ENCODE measurements at places on chromosomes 2 and 18.

GRCh38 chr2:239791526-239792404 is 233.4 kb downstream of the NDUFA10 start:
- DNase-seq, result no peak

GRCh38 chr2:151246152-151246551 is 15.5 kb downstream of the RBM43 start:
- no peak for DNase-seq

GRCh38 chr2:62972601-62973000 is 78.0 kb upstream of the OTX1 start:
- DNase-seq, result no peak

DNA sequence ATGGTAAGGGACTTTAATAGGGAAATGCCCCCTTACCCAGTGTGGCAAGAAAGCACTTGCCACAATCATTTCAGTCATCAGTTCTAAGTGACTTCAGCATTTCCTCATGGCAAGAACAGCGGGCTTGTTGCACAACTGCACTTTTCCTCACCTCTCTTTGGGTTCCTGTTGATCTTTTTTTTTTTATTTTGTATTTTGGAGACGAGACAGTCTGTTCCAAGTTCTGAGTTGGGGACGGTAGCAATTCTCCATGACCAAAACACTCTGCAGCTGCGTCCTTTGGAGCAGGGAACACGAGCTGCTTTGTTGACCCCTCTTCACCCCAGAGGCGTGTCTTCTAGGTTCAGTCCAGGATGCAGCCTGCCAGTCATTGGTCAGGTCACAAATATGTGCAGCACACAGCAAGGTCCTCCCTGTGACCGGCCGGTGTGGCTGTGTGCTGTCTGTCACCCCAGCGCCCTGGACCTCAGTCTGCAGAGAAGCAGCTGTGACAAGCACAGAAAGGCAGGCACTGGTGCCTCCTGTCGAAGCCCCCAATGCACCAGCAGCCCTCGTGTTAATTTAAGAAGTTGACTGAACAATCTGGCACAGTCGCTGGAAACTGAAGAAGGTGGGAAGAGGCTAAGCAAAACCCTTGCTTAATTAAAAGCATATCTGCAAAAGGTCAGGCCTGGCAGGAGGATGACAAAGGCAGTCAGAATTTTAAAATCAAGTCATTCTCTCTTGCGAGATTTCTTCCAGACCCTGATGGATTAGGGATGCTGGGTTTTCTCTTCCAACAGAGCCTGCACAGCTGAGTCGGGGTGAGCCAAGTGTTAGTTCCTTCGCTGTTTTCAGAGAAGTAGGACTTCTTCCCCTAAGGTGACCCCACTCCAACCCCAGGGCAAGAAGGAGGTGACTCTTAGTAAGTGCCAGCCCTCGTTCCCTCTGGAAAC is 96.7 kb upstream of the COPS8 start:
- DNase-seq, result no peak

DNA sequence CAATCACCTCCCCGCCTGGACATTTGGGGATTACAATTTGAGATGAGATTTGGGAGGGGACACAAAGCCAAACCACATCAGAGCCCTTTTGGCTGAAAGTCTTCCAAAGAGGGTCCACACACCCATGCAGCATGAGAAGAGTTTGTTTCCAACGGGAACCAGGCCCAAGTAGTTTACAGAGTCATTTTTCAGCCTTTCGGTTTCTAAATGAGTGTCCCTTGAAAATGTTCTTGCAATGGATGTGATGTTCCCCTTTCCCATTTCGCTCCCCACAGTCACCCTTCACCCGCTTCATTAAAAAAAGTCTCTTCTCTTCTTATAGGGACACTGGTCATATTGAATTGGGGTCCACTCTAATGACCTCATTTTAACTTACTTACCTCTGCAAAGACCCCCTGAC is 157.4 kb downstream of the ARL4C start:
- DNase-seq, result no peak

GRCh38 chr18:22346401-22346952 is 71.2 kb downstream of the CTAGE1 start:
- DNase-seq, result peak; percentile 22

- DNase-seq, result no peak
Observed at GRCh38 chr2:207083361-207084110, 82.2 kb downstream of the KLF7 start.

GRCh38 chr2:153477636-153478288 is 800 bp downstream of the RPRM start:
- no peak for DNase-seq

DNA sequence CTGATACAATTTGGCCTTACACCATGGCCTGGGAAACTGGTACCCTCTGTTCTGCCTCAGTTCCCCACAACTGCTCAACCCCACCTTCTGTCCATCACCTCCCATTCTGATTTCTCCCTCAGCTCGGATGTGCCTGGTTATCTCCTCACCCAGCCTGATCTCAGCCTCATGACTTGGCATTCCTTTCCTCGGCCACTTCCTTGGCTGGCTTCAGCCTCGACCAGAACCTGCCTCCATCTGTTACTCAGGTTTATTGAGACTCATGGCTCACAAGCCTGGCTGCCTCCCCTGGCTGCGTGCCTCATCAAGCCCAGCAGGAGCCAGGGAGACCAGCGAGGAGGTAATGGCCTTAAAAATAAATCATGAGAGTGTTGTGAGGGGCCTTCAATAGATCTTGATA is 356.2 kb upstream of the SPRED2 start:
- no peak for DNase-seq

DNA sequence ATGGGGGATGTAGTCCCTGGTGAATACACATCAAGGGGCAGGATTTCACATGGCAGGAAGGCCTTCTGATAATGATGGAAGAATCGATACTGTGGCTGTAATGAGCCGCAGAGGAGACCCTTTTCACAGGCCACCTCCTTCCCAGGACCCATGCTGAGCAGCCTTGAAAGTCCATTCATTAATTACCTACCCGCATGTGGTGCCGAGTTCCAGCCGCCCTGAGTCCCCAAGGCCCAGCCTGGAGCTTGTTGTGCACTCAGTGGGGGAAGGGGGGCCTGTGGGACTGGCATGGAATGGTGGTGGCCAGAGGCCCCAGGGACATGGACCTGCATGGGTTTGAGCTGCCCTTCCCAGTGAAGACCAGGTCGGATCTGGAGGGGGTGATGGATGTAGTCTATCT is 25.5 kb downstream of the ASB18 start:
- DNase-seq, result no peak

DNA sequence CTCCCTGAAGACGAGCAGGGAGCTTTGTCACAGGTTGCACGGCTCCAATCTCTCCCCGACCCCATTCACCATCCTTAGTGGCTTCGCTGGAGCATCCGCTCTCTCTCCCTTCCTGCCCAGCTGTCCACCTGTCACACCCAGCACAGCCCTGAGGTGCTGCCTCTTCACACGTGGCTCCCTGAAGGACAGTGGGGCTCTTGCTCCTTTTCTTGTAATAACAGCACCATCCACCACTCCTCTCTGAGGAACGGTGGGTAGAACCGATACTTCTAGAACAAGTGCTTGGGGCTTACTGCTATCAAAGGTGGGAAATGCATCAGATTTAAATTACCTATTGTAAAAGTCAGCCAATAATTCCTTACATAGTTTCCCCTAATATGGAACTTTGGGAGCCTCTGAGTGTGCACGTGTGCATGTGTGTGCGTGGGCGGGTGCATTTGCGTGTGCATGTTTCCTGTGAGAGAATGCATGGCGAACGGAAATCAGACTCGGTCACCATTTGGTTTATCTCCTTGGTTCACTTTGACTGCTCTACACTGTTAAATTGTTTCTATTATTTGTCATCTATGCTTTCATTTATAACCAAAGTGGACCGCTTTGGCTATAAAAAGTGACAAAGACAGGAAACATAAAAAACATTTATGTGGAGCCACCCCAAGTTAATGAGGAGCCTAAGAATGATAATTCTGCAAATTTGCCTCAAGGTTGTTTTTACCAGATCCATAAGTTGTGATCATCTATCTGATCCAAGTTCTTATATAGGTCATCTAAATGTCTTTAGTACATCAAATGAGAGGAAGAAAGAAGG is 39.1 kb downstream of the KLHL29 start:
- DNase-seq, result no peak

DNA sequence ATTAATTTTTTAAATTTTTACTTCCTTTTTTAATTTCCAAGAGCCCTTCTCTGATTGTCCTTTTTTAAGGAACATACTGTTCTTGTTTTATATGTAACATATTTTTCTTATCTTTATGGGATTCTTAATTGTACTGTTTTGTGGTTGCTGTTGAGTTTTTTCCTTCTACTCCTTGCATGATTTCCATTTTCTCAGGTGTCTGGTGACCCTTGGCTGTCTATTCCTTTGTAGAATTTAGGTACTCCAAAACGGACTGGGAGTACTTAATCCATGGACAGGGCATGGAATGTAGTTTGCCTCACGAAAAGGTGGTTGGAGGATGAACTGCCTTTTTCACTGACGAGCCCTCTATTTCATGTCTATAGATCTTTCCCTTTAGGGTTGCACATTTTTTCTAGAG is 26.6 kb downstream of the TWSG1 start:
- no peak for DNase-seq

DNA sequence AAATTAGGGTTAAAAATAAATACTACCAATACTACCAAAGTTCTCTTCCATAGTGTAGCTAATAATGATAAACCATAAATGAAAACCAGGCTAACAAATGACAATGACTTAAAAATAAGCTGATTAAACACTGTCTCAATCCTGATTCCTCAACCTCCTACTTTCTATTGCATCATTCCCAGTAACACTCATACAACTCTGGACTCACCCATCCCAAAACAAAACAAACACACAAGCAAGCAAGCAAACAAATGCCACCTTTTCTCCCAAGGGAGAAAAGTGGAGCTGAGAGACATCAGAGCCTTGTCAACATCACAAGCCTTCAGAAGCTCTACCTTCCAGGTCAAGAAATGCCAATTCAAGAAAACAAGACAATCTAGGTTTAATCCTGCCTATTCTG is 620.7 kb downstream of the NYAP2 start:
- DNase-seq, result no peak

DNA sequence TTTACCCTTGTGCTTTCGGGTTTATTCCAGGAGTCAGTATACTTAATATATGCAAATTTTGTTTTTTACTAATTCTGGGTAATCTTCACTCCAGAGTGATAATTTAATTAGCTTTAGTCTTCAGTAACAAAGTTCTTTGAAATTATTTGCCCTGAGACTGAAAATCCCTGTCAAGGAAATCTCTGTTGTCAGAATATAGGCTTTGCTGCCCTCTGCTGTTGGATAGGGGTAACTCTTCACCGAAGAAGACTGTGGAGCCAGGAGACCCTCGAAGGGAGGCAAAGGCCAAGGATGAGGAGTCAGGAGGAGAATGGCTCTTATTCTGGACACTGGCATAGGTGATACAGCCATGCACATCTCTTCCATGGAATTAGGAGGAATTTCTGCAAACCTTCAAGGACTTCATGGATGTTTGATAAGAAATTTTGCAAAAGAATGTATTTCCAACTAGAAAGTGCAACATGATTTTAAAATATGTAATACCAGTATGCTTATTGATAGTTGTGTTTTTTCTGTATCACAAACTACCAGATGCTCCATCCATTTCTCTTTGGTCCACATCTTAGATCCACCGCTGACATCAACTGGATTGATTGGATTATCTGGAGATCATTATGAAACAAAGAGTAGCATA is 182.3 kb downstream of the RDH14 start:
- DNase-seq, result no peak

- peak; percentile 33 for DNase-seq
Observed at GRCh38 chr2:100580367-100581276, 17.8 kb downstream of the PDCL3 start.

DNA sequence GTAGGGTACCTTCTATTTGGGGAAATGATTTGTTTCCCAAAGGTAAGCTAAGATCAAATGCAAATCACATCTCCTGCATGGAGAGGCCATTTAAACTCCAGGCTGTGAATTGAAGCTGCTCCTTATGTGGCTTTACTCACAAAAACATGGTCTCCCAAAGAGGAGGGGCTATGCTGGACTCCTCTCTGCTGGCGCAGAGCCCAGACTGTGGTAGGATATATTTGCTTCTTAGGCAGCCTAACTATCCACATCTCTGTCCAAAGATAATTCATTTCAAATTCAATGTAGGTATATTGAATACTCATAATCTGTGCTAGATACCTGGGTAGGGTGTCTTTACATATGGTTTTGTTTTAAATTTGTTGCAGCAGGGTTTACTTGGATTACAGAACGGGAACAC is 358.5 kb downstream of the ALK start:
- no peak for DNase-seq

DNA sequence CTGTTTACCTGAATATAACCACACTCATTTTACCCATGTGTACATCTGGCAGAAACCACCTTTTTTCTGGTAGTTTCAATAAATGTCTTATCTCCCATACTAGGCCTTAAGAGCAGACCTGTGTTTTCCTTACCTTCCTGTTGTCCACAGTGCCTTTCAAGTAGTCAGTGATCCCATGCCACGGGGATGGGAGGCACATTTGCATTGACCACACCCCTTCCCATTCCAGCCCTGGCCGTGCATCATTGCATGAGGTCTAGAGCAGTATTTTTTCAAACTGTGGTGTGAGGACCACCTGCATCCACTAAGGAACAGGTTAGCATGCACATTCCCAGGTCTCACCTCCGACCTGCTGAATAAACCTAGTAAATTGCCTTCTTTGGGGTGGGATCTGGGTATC is 165.2 kb upstream of the FOSL2 start:
- DNase-seq, result no peak

DNA sequence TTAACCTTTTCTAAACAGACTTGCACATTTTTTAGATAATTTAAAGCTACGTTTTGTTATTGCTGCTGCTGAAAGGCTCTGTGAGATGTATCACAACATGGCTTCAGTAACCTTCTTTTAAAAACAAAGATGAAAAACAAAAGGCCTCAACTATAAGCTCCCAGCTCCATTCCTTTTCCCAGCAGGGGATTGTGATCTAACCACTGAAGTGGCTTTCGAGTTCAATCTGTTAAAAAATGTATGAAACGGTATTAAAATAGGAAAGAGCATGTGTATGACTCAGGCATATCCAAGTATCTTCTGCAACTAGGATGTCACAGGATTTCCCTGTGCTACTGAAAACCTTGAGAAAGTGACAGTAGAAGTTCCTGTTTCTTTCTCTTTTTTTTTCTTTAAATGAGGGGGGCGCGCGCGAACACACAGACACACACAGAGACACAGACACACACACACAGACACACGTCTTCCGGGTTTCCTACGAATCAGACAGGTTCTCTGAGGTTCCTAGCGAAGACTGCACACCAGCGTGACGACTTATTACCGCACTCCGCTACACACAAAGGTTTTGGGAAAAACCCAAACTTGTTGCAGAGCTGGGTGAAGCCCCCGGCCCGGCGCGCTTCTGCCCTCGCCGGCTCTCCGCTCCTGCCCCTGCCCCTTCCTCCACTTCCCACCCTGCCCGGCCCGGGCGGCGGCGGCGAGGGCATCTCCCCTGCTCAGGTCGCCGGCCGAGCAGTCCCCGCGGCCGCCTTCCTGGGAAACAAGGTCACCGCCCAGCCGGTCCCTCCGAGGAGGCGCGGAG is 86.8 kb downstream of the RBMS1 start:
- DNase-seq, result peak; percentile 58
